ENCODE measurements at places on chromosomes 4 and X.

- DNase-seq, result no peak
These were observed 19.8 kb downstream of the GAGE1 start for GRCh38 chrX:49618574-49618973.

DNA sequence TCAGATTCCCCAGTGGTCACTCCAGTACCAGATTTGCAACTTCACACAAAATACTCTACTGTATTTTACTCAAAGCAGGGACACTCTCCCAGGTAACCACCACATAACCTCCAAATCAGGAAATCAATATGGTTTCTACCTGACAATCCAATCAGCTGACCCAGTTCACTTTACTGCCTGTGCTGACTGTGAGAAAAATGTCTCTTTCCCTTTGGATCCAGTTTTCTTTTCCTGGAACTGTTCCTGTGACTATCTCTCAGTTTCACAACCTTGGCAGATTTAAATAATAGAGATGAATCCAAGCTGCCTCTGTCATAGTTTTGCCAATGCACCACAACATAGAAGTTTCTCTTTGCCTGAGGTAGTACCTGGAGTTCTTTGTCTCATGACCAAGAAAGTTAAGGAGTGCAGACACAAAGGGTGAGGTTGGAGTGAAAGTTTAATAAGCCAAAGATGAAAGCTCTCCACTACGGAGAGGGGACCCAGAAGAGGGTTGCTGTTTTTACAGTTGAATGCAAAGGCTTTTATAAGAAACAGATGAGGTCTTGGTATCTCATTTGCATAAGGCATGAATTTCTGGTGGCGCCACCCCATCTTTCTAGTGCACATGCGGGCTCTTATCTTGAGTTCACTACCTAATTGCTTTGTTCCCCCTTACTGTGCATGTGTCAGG is 29.7 kb upstream of the IL9R start:
- no peak for DNase-seq

GRCh38 chrX:52138830-52139544 is 45.7 kb upstream of the MAGED4 start:
- no peak for DNase-seq

DNA sequence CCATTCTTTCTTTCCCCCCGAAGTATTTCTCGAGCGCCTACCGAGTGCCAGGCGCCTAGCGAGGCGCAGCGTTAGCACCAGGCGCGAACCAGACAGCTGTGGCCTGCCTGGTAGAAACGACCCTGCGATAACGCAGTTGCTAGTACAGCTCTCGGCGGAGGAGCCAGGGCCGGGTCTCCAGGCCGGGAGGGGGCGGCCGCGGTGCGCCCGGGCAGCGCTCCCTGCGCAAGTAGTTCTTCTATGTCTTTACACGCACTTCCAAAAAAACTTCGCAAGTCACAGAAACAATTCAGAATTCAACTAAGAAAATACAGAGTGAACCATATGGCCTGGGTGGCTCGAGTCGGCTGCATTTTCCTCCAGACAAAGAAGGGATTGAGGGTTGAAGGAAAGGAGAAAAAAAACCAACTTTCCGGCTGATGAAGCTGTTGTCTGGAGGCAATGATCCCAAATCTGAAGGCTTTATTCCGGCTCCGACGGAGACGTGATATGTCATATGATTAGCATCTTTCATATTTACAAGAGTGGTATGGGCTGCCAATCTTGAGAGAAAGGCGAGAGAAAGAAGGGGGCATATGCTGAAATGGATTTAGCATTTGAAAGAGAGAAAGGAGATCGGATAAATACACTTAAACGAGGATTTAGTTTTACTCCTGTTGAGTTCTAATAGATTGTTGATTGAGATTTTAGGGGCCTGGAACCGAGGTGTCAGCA is 7.2 kb upstream of the NEUROG2 start:
- DNase-seq, result no peak

DNA sequence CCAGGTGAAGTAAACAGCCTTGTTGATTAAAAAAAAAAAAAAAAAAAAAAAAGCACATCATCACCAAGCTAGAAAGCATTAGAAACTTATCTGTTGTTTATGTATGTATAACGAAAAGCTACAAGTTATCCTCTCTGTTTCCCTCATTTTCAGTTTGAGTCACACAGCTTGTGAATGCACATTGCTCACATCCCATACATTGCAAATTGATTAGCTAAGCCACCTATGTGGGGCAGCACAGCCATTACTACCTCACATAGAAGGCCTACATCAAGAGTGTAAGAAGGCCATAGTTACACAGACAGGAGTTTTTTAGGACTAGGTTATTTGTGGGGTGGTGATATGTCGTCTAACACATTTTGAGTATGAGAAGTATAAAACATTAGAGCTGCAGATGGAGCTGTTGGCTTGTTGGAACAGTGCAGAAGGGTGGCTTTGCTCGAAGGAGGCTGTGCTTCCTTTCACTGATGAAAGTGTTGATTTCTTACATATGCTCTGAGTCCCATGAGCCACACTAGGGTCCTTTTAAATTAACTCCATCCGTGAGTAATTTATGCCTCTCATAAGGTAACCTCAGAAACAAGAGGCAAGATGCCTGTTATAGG is 431.6 kb downstream of the GABRG1 start:
- DNase-seq, result no peak

DNA sequence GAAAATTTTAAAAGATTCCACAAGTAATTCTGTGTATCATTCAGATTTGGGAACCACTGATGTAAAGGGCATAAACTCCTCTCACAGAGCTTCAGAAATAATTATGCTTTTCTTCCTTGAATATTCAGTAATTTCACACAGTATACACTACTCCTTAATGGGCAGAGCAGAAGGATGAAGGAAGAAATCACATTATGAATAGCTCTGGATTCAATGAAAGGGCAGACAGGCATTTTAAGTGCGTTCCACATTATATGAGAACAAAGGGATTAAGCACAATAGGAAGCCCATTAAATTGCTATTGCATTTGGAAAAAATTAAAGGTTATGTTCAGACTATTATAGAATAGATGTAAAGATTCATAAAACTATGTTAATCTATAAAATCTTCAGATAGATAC is 142.6 kb downstream of the PDHA2 start:
- no peak for DNase-seq

DNA sequence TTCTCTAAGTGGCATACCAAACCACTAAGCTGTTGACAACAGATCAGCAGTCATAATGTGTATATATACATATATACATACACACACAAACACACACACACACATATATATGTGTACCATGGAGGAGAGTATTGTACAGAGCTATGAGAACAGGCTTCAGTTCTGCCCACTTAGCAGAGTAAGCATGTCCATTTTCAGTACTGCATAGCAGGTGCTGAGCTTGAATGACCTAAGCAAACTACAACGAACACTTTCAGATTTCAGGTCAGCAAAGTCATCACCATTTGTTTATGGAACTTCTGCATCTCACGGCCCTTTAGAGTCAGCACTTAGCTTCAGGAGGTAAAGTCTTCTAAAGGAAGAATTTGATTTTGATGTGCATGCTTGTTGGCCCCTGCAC is 735.8 kb upstream of the ATOH1 start:
- no peak for DNase-seq

GRCh38 chr4:21202959-21203358 is 502.7 kb downstream of the PACRGL start:
- no peak for DNase-seq

GRCh38 chrX:154043003-154043763 is 23.5 kb upstream of the IRAK1 start:
- no peak for DNase-seq

GRCh38 chr4:158003212-158003611 is 169.6 kb downstream of the GASK1B start:
- DNase-seq, result no peak

GRCh38 chrX:137119049-137119448 is 85.3 kb upstream of the GPR101 start:
- no peak for DNase-seq

- no peak for DNase-seq
These were observed 65.4 kb downstream of the CCKAR start for GRCh38 chr4:26424838-26425237.

- DNase-seq, result no peak
These were observed 123.5 kb upstream of the BMPR1B start for GRCh38 chr4:94634271-94634670.

- no peak for DNase-seq
These were observed 13.2 kb upstream of the KCNE5 start for GRCh38 chrX:109638158-109638557.

DNA sequence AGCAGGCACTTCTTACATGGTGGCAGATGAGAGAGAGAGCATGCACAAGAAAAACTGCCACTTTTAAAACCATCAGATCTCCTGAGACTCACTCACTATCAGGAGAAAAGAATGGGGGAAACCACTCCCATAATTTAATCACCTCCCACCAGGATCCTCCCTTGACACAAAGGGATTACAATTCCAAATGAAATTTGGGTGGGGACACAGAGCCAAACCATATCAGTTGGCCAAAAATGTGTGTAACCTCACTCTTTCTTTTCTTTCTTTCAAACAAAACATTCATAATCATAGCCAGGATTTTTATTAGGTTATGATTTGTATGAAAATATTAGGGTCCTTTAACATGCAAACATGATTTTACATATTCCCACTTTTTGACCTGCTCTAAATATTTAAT is 222.1 kb downstream of the PCDH18 start:
- DNase-seq, result no peak

GRCh38 chr4:55125763-55126541 is 557 bp upstream of the KDR start:
- no peak for DNase-seq

DNA sequence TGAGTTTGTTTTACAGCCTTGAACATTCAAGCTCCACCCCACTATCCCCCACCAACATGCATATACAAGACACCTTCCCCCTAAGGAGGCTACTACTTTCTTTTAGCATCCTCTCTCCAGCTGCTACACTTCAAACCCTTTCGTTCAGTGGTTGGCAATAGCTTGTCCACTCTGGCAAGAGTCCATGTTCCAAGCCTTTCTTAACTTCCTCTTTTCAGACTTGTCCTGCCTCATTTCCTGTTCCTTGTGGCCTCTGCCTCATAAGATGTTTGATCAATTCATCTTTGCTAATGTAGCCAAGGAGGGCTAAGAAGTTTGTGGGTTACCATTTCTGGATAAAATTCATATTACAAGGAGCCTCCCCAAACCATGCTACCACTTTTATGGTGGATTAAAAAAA is 20.8 kb upstream of the ZCCHC12 start:
- DNase-seq, result no peak

DNA sequence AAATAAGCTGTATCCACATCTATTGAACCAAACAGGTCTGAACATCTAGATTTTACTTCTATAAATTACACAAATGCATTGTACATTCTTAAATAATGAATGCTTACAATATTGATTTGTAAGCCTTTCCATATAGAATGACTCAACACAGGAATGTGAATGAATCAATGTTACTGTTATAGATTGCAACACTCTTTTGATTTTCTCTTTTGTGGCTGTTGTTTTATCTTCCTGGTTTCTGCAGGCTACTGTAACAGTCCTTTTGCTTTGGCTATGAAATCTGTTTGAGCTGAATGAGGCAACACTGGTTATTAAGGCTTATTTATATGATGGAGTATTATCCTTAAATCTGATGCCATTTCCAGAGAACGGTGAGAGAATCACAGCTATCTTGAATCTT is 49.5 kb downstream of the GPR50 start:
- no peak for DNase-seq

GRCh38 chr4:69032847-69033638 is 63.2 kb upstream of the UGT2B7 start:
- DNase-seq, result no peak

GRCh38 chr4:22921936-22922335 is 229.2 kb downstream of the GBA3 start:
- no peak for DNase-seq

DNA sequence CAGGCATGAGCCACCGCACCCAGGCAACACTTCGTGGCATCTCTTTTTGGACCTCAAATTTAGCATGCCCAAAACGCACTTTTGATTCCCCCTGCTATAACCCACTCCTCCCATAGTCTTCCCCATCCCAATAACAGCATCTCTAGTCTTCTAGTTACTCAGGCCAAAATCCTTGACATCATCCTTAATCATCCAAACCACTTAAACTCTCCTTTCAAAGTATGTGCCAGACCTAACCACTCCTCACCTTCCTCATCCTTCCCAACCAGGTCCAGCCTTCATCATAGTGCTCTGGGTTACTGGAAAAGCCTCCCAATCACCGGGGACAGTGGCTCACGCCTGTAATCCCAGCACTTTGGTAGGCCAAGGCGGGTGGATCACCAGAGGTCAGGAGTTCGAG is 41.9 kb downstream of the AFAP1 start:
- DNase-seq, result no peak

- no peak for DNase-seq
These were observed 33.4 kb downstream of the C4orf54 start for GRCh38 chr4:99624141-99624719.

DNA sequence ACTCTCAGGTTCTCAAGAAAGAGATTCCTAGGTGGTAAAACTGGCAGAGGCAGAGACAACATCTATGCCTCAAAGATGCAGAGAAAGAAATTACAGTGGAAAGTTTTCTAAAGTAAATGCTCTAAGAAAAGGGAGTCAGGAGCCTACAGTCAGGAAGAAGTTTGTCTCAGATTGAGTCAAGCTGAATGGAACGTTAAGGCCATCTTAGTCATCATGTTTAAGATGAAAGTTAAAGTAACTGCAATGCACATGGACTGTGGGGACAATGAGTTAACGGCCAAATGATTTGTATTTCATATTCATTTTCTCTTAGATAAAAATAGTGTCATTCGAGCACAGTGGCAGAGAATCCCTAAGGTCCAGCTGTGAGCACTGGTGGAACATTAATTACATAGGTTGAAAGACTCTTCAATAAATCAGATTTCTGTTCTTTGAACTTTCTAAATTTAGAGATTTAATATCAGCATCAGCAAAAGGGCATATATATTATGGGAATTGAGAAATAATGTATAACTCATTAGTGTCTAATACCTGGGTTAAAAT is 384.6 kb downstream of the DTHD1 start:
- no peak for DNase-seq

- DNase-seq, result peak; percentile 17
These were observed 8.3 kb upstream of the DAPP1 start for GRCh38 chr4:99808260-99808857.

DNA sequence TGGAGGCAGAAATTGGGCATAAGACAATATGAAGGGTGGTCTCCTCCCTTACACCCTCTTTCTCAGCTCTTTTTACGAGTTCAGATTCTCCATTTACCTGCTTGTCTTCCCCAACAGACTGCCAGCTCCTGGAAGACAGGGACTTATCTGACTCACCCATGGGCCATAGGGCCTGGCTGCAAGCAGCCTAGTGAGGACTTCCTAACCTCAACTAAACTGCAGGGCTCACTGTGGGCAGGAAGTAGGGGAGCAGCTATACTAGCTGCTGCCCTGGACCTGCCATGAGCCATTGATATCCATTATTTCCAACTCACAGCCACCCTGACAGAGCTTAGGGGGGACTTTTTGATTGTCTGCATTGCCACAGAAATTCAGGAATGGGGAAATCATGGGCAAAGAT is 11.5 kb upstream of the ZNF718 start:
- DNase-seq, result no peak

DNA sequence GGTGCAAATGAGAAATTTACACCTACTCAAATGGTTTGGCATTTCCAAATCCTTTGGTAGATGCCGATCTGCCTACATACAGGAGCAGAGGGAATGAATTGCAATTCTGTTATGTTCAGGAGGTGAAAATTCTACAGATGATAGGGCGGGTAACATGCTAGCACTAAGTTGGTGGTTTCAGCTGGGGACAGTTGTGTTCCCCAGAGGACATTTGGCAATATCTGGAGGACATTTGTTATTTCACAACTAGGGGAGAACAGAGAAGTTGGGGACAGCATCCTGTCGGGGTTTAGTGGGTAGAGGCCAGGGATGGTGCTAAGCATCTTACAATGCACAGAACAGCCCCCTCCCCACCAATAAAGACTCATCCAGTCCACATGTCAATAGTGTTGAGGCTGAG is 96.5 kb upstream of the PUDP start:
- no peak for DNase-seq

- DNase-seq, result no peak
These were observed 23.2 kb downstream of the SLC7A11 start for GRCh38 chr4:138218976-138219375.

All from D721Med (cell line).